ENCODE measurements at places on chromosomes 3 and 15. TPM values are rescaled to one million over a fixed set of nuclear protein-coding genes. Genes with fewer than 3 reads are reported as not detected.

Gene TTBK2
- total RNA-seq, result 2.4 TPM

Gene UCN2
- 1.9 TPM for total RNA-seq

Gene LSMEM2
- total RNA-seq, result not detected

Gene ARL8B
- total RNA-seq, result 16.6 TPM

Gene CLEC3B
- total RNA-seq, result 23.4 TPM

Gene LSAMP
- total RNA-seq, result 2.0 TPM

Gene CCDC33
- under 0.01 TPM for total RNA-seq

Gene BFSP2
- total RNA-seq, result not detected

Gene NR1I2
- under 0.01 TPM for total RNA-seq

Gene ABI3BP
- total RNA-seq, result 4.7 TPM

Gene EIF4G1
- total RNA-seq, result 375 TPM

Gene FHIT
- total RNA-seq, result 0.50 TPM

Gene SCAANT1
- total RNA-seq, result not detected
